ENCODE measurements at places on chromosomes 16 and 17.
A peak's percentile ranks its signal among the peaks of the same experiment; 100 is the strongest.

DNA sequence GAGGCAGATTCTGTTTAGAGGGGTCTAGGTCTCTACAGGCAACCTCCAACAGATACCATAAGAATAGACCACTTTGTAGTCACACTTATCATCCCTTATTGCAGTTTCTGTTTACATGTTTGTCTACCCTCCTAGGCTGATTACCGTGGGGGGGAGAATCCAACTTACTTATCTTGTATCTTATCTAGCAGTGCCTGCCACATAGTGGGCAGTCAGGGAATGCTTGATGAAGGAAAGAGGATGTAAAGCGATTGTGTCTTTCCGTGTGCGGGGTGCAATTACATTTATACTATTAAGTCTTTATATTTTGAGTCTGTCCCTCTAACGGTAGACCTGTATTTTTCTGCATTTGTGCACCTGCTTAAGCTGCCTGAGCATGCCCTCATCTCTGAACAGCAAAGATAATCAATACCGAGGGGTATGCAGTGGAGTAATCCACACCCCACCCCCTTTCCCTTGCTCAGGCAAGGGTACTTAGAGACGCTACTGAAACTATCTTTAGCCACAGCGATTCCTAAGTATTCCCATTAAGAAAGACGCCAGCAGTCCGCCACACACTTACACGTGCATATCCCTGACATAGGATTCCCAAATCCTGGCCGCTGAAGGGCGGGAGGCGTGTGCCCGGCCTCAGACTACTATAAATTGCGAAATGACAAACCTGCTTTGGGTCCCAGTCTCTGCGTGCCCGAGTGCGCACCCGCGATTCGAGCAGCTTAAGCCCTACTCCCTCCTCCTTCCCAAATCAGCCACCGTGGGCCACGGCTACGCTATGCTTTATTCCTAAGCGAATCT, 635 bp upstream of the AATF start:
- no peak for DNase-seq

- no peak for DNase-seq
Measured at GRCh38 chr16:50573947-50574744, 25.9 kb downstream of the NKD1 start.

DNA sequence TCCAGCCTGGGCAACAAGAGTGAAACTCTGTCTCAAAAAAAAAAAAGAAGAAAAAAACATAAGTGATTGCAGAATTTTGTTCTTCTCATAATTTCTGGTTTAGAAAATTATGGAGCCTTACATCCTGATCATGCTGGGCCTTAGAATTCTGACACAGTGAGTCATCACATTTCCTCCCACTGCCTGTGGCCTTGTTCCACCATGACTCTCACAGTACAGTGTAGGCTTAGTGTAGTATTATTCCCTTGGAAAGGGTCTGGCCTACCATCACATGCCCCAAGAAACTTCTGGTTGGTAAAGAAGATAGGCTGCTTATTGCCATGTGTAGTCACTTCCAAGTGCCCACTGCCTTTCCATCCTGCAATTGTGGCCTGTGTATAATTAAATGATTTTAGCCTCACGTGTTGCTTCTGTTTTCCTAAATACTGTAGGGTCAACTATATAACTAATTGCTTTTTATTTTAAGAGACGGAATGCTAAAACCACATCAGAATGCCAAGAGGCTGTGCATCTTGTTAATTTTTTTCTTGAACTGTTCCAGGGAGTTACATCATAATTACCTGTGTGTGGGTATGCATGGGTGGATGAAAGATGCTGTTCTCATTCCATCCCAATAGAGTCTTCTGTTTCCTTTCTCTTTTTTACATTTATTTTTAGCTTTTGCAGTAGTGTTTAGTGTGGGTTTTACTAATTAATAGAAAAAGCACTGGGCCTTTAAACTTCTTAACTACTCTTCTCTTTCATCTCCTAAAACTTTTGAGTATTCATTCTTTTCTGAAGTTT, 25.9 kb downstream of the OGFOD1 start:
- no peak for DNase-seq

GRCh38 chr16:60310846-60311445, 1576.8 kb upstream of the GOT2 start:
- DNase-seq: no peak

GRCh38 chr17:8611137-8611536, 19.4 kb downstream of the MYH10 start:
- DNase-seq: no peak

DNA sequence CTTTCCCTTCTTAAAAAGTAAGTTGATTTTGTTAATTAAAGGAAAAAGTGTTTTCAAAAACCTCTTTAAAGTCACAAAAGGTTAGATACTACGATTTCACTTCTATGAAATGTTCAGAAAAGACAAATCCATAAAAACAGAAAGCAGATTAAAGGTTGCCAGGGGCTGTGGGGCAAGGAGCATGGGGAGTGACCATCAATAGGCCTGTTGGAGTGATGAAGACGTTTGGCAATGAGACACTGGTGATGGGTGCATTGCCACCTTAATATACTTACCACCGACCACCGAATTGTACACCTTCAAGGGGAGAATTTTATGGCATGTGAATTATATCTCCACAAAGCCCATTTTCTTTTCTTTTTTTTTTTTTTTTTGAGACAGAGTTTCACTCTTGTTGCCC, 19.2 kb downstream of the KIFC3 start:
- DNase-seq: no peak

DNA sequence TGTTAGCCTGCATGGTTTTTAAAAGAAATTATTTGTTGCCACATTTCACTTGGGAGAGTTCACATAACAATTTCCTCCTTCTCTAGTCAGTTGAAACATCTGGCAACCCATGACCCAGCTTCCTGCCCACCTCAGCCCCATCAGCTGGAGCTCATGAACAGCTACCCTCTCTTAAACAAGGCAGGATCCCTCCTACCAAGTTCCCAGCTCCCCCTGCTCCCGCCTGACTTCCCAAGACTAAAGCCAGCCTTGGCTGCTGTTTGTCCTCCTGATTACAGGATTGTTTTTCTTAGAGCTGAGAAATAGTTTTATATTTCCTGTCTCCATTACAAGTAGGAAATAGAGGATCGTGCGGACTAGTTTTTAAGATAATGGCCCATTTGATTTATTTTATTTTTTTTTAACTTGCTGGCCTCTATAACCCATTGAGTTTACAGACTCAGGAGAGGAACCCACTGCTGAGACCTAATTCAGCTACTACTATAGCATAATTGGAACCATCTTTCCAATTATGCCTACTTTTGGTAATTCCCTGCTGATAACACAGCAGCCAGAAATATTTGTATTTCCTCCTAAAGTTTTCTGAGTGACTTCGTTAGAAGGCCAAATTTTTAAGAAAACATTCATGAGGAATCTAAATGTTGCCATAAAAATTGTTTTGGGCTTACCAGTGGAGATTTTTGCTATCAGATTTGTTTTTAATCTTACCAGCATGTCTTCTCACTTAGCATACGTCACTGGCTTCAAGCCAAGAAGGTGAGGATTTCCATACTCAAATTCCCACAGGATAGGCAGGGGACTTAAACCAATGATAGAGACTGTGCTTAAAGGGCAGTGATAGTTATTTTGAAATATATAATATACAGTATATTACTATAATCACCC, 90.0 kb downstream of the ELAC2 start:
- no peak for DNase-seq

DNA sequence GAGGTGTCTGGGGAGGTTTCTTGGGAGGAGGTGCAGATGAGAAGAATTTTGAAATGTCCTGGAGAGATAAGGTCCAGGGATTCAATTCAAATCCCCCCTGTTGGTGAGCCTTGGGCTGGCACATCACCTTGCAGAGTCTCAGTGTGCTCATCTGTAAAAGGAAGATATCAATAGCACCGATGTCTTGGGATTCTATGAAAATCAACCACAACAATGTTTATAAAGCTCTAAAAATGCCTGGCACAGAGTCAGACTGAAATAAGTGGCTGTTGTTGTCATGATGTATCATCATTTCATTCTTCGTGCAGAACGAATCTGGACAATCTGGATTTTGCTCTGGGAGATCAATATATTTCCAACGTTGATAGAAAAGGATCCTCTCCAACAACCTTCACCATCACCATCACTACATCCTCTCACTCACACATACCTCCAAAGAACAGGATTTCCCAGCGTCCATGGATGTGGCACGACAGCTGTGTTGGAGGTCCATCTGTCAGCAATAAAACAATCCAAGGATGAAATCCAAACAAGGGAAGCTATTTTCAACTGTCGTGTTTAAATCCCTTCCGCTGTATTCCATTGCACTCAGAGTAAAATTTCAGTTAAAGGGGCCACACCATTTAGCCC, 393.7 kb upstream of the DYNLRB2 start:
- DNase-seq: no peak

GRCh38 chr17:82605939-82606600, 42.2 kb downstream of the WDR45B start:
- no peak for DNase-seq

DNA sequence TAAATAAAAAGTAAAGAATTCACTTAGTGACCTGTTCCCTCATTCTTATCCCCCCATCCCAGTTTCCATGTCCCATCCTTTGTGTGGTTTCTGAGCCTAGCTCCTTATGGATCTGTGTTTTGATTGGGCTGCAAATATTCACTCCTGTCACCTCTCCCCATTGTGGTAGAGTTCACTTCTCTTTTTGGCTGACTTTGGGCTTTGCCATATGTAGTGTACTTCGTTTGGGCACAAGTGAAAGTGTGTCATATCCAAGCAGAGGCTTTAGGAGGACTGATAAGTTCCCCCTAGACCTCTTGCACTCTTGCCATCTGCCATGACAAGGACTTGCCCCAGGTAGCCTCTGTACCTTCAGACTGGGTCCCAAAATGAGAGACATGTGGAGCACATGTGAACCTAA, 13.0 kb upstream of the DHRS7B start:
- DNase-seq: no peak

DNA sequence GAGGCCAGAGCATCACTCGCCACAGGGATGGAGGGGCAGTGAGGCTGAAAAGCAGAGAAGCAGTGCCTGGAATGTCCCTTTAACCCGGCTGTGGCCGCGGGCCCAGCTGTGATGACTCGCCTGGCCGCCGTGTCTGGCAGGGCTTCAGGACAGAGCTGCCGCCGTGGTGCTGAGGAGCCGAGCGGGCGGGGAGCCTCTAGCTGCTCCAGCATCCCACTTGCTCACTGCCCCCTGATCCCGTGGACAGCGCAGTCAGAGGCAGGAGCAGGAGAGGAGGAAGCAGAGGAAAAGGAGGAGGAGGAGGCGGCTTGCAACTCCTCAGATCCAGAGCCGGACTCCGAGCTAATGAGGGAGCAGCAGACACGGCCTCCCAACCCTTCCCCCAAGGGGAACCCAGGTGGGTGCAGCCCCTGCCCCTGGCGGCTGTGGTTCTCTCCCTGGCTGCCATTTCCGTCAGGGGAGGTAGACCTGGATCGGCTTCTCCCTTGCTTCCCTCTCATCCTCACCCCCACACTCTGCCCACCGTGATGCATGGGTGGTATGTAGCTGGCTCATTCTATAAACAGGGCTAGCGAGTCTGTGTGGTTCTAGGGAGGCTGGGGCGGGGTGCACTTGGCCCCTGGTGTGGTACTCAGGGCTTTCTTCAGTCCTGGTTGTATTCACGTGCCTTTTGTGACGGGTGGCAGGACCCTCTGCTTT, 165.7 kb downstream of the CMIP start:
- DNase-seq: no peak

- DNase-seq: no peak
Measured at GRCh38 chr16:60127196-60127595, 1393.1 kb upstream of the GOT2 start.

- no peak for DNase-seq
Measured at GRCh38 chr17:74096456-74096855, 107.0 kb upstream of the RPL38 start.

GRCh38 chr17:20278805-20279204, 188.5 kb downstream of the LGALS9B start:
- no peak for DNase-seq

- no peak for DNase-seq
Measured at GRCh38 chr17:42766124-42766523, 5.1 kb downstream of the RAMP2 start.

DNA sequence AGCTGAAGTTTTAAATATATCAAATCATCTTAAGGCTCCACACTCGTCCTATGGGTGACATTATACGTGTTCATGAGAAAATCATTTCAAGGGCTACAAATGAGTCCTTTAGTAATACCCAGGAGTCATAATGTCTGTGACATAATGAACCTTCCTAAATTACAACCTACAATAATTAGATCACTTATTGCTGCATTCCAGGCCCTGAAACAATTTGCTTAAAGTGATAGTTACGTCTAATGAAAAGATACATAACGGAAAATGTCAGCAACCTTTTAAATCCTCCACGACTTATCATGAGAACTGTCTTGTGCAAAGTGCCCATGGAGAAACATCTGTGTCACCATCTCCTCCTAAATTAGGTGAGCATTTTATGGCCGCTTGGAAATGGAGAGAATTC, 43.4 kb downstream of the IRX3 start:
- DNase-seq: no peak

DNA sequence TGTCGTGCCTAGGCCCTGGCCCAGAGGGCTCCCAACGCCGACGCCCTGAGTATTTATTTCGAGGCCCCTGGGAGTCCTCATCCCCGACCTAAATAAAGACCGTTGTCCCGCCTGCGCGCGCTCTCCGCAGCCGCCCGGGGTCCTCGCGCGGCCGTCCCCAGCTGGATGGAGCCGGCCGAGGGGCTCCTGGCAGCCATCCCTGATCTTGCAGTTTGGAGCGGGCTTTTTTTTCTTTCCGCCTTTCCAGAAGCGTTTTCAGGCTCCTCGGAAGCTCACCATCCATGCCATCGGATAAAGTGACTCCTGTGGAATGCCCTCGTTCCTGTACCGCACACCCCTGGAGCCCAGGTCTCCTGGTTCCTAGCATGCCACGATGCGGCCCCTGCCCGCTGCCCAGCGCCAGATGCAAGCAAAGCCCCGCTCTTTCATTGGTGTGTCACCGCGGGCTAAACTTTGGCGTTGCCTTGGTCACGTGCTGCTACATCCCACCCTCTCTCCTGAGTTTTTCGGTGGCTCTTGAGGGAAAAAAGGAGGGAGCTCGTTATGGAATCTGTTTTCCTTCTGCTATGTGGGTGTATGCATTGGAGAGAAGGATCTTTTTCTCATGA, 716 bp downstream of the TMEM94 start:
- no peak for DNase-seq

DNA sequence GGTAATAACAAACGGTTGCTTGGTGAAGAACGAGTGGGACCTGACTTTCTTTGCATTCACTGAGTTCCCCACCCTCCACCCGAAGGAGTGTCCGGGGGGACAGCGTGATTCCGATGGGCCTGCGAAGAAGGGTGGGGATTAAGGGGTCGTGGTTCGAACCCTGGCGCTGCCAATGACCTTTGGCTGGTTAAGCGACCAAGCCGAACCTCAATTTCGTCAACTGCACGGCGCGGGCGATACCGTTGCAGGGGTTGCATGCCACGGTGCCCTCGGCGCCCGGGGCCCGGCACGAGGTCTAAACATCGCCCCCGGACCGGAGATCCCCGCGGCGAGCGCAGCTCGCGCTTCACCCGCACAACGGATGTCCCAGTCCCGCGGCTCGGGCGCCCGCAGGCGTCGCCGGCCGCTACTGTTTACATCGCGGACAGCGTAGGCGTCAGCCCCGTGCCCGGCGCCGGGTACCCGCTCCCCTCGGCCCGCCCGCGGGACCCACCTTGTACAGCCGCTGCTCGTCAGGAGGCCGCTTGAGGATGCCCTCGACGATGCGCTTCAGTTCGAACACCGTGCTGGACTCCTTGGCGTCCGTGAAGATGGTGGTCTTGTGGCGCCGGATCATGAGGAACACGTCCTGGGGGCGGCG, 460 bp downstream of the ELOB start:
- DNase-seq: no peak

- peak; percentile 62 for DNase-seq
Measured at GRCh38 chr17:46192439-46193150, 634 bp downstream of the KANSL1 start.
